ENCODE measurements at places on chromosomes 11 and 22. TPM values are rescaled to one million over a fixed set of nuclear protein-coding genes. Genes with fewer than 3 reads are reported as not detected.

PARVG gene
- total RNA-seq: 14.7 TPM

MAP6 gene
- total RNA-seq: 0.24 TPM

DUSP8 gene
- total RNA-seq: 0.70 TPM

GRCh38 chr22:19503869-19504268 is 20.3 kb downstream of the CLDN5 start:
- DNase-seq: no peak
- no peak overlapping the region for H3K4me3 ChIP-seq

DNA sequence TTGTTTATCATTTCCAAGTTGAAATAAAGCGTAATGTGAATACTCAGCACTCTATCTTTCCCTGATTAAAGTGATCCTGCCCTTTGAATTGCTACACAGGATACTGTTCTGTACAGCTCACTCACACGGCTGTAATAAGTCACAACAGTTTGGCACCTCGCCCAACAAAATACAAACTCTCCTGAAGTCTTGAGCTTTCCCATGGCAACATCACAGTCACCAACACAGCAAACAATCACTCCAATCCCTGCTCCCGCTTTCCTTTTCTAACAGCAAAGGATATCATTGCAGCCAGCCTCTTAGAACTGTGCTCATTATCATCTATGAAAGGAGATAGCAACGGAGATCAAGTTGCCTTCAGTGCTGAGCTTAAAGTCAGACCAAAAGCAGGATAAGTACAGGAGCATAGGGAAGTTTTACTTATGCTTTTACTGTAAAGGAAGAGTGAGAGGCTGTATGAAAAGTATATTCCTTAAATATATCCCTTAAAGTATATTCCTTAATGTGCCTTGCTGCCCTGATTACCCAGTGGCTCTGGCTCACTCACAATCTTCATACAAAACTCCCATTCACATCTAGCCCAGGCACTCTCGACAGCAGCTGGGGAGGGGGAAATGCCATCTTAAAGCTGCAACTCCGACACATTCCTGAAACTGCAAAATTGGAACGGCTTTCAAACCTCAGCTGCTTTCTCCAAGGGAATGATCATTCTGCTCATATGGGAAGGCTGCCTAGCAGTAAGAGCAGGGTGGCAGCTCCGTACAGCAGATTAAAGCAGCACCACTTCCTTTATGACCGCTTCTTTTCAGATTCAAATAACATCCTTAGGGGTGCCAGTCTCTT is 35.8 kb downstream of the MAML2 start:
- H3K27ac ChIP-seq: peak overlapping the region; percentile 83
- no peaks in the 10 kb centered on the region for H3K36me3 ChIP-seq
- H3K4me3 ChIP-seq: peak overlapping the region; percentile 36
- no peaks in the 10 kb centered on the region for H3K27me3 ChIP-seq
- H3K4me1 ChIP-seq: peaks cover 84% of the 10 kb centered on the region

TMEM191B gene
- total RNA-seq: not detected

DNA sequence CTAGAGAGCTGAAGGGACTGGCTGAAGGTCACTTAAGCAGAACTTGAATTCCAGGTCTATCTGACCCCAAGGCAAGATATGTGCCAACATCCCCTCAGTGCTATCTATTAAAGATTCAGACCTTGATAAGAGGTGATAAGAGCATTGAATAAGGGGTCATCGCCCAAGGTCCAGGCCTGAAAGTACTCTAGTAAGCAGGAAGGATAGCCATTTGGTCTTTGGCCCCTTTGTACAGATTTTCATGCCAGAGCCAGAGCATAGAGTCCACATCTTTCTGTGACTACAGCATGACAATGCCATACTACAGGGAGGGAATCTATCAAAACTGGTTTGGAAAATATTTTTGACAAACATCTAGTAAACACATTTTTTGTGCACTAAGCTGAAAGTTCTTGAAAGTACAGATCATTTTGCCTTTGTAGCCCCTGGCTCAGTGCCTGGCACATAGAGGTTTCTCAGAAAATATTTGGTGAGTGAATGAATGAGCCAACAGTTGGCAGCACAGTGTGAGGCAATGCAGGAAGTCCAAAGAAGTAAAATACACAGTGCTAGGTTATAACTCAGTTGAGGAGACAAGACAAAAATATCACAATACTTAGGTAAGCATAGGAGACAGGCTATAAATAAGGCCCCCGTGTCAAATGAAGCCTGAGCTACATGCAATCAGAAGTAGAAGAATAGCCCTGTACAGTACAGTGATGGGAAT is 15.1 kb upstream of the RRAS2 start:
- no peak overlapping the region for H3K27ac ChIP-seq
- H3K36me3 ChIP-seq: no peaks in the 10 kb centered on the region
- no peaks in the 10 kb centered on the region for H3K4me1 ChIP-seq
- no peak for DNase-seq
- H3K27me3 ChIP-seq: peaks cover 4% of the 10 kb centered on the region

DNA sequence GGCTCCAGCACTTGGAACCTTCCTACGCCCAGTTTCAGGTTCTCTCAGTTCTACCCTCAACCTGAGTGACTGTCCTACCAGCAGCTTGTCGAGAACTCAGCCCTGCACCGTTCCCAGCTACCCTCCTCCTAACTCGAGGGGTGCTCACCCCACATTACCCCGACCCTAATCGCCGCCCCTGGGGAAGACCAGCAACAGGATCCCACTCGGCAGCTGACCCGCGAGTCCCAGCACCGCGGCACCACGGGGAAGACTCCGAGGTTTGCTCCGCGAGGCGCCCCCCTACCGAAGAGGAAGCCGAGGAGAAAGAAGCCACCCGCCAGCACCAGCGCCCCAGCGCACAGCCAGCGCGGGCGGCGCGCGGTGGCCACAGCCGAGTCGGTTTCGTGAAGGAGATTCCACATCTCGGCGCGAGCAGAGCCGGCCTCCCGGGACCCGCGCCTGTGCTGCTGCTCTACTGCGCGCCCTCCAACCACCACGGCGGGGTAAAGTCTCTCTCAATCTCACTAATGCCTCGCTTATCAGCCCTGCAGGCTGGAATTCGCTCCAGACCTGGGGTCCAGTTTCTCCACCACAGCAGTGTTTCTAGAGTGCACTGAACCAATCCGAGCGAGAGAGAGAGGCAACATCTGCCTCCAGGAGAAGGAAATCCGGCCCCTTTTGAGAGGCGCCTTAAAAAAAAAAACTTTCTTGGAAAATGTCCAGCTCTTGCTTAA is at the start of gene FOLH1:
Gene FOLH1, minus strand, starts transcription at position 597 of the 716 bp plus-strand sequence. Its CDS starts 193 bp downstream, at position 404.
- peak; percentile 87 for DNase-seq
- no peaks in the 10 kb centered on the region for H3K4me1 ChIP-seq
- H3K4me3 ChIP-seq: peak within 1 kb of the TSS; percentile 56
- H3K27me3 ChIP-seq: no peaks in the 10 kb centered on the region
- H3K27ac ChIP-seq: peak within 1 kb of the TSS; percentile 66

- H3K36me3 ChIP-seq: no peaks in the 10 kb centered on the region
- H3K4me3 ChIP-seq: no peak overlapping the region
- peaks cover 9% of the 10 kb centered on the region for H3K27me3 ChIP-seq
- no peak for DNase-seq
- no peaks in the 10 kb centered on the region for H3K4me1 ChIP-seq
Observed at GRCh38 chr11:94700622-94701021, 67.5 kb upstream of the AMOTL1 start.

DNA sequence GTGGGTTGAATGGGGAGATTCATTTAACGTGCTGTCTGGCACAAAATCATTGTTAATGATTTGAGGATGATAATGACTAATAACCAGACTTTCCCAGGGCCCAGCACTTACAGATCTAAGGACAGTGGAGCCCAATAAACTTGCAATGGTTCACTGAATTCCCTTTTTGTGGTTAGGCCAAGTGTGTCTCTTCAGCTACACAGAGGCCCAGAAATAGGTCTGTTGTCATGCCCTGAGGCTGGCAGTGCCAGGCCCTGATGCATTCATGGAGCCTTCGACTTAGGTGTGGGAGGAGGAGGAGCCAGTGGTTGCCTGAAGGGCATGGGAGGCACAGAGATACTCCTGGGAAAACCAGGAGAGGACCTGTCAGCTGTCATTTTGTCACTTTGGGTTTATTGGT is 56.1 kb downstream of the KIAA1671 start:
- H3K36me3 ChIP-seq: no peaks in the 10 kb centered on the region
- no peak overlapping the region for H3K4me3 ChIP-seq
- no peaks in the 10 kb centered on the region for H3K27me3 ChIP-seq
- no peak overlapping the region for H3K27ac ChIP-seq
- no peak for DNase-seq
- no peaks in the 10 kb centered on the region for H3K4me1 ChIP-seq

- H3K4me1 ChIP-seq: peaks cover 8% of the 10 kb centered on the region
- H3K27ac ChIP-seq: peak overlapping the region; percentile 9
- peak; percentile 54 for DNase-seq
- H3K4me3 ChIP-seq: no peak overlapping the region
- no peaks in the 10 kb centered on the region for H3K27me3 ChIP-seq
- peaks cover 42% of the 10 kb centered on the region for H3K36me3 ChIP-seq
Observed at GRCh38 chr11:62850911-62851806, 11.8 kb upstream of the WDR74 start.

DNA sequence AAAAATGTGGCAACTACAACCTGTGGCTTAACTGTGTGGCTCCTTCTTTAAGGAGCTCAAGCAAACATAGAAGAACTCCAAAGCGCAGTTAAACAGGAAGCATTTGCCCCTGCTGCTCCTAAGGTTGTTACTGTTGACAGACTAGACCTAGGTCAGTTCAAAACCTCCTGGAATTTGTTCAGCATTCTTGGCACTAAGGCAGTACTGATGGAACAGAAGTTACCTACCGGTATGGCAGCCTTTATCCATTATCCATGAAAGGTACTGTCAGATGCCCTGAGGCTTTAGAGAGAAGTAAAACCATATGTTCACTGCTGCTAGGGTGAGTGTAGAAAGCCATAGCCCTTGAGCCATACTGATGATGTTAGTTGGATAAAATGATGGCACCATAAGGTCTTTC is 916.5 kb upstream of the FAT3 start:
- DNase-seq: no peak
- H3K27ac ChIP-seq: no peak overlapping the region
- no peaks in the 10 kb centered on the region for H3K36me3 ChIP-seq
- no peaks in the 10 kb centered on the region for H3K4me1 ChIP-seq

DNA sequence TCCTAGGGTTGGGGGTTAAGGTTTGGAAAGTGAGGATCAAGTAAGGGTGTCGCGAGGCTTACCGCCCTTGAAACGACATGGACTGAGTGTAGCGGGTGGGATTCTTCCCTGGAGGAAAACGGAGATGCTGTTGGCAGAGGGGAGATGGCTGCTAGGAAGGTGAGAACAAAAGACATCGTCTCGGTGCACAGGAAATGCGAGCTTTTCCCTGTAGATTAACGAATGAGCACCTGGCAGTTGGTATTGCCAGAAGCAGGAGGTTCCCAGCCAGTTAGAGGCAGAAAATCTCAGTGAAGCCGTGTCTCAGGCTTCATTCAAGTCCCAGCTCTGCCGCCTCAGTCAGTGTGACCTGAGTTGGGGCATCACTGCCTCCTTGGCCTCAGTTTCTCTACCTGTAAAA is 1.4 kb upstream of the LHFPL7 start:
- H3K4me1 ChIP-seq: no peaks in the 10 kb centered on the region
- no peaks in the 10 kb centered on the region for H3K36me3 ChIP-seq
- no peak overlapping the region for H3K4me3 ChIP-seq
- no peak for DNase-seq

DNA sequence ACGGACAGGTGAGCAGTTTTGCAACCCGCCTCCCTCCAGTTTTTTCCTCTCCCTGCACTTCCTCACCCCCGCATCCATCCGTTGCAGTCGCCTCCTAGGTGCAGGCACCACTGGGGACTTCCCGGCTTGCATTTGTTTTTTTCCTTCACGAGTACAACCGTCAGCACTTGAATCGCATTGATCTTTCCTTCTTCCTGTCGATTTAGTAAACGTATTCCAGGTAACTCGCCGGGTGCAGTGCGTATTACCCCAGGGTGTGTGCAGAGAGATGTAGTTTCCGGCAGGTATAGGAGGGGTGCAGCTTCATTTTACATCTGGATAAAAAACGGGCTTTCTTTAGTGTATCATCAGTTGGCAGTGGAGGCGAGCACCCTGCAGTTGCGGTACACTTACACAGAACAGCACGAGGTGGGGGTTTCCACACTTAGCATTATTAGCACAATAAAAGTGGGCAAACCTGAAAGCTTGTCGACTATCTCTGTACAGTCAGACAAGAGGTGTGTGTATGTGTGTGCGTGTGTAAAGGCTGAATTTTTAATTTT is at the start of gene SORL1-AS1:
Gene SORL1-AS1, minus strand, starts transcription at position 359 of the 542 bp plus-strand sequence.
- no peak within 1 kb of the TSS for H3K27ac ChIP-seq
- H3K36me3 ChIP-seq: no peaks in the 10 kb centered on the region
- H3K4me1 ChIP-seq: no peaks in the 10 kb centered on the region
- no peak for DNase-seq
- peaks cover 42% of the 10 kb centered on the region for H3K27me3 ChIP-seq
- H3K4me3 ChIP-seq: peak within 1 kb of the TSS; percentile 62

MAJIN gene
- total RNA-seq: not detected

DNA sequence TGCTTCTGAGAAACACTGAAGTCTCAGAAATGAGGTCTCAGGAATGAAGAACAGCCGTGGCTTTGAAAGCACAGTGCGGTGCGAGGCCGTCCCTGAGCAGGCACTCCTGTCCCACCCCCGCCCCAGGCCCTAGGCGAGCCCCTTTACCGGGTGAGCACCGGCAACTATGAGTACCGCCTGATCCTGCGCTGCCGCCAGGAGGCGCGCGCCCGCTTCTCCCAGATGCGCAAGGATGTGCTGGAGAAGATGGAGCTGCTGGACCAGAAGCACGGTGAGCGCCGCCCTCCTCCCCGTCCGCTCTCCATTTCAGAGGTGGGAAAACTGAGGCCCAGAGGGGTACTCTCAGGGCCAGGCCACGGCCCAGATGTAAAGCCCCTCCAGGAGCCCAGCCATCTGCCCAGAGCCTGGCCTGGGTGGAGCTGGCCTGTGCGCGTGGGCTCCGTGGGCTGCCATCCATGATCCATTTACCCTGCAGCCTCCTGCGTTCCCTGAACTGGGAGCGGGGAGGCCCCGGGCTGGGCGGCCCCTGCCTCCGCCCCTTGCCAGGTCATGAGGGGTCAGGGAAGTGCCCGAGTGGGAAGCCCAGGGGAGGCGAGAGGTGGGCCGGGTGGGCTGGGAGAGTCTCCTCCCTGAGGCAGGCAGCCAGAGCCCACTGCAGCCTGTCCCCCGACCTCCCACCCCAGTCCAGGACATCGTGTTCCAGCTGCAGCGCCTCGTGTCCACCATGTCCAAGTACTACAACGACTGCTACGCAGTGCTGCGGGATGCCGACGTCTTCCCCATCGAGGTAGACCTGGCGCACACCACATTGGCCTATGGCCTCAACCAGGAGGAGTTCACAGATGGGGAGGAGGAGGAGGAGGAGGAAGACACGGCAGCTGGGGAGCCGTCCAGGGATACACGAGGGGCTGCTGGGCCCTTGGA is 9.5 kb downstream of the SLC16A8 start:
- DNase-seq: no peak
- H3K27me3 ChIP-seq: no peaks in the 10 kb centered on the region
- H3K4me3 ChIP-seq: no peak overlapping the region
